ENCODE measurements at places on chromosomes 1 and 21.

- no peak for DNase-seq
Observed at GRCh38 chr21:35227786-35228185, 178.7 kb upstream of the RUNX1 start.

- peak; percentile 44 for DNase-seq
Observed at GRCh38 chr1:206039046-206039973, 13.7 kb upstream of the RHEX start.

DNA sequence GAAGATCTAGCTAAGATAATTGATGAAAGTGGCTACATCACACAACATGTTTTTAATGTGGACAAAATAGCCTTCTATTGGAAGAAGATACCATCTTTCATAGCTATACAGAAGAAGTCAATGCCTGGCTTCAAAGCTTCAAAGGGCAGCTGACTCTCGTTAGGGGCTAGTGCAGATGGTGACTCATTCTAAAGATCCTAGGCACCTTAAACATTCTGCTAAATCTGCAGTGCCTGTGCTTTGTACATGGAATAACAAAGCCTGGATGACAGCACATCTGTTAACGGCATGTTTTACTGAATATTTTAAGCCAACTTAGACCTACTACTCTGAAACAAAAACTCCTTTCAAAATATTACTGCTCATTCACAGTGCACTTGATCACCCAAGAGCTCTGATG is 65.6 kb upstream of the USP24 start:
- DNase-seq: no peak

DNA sequence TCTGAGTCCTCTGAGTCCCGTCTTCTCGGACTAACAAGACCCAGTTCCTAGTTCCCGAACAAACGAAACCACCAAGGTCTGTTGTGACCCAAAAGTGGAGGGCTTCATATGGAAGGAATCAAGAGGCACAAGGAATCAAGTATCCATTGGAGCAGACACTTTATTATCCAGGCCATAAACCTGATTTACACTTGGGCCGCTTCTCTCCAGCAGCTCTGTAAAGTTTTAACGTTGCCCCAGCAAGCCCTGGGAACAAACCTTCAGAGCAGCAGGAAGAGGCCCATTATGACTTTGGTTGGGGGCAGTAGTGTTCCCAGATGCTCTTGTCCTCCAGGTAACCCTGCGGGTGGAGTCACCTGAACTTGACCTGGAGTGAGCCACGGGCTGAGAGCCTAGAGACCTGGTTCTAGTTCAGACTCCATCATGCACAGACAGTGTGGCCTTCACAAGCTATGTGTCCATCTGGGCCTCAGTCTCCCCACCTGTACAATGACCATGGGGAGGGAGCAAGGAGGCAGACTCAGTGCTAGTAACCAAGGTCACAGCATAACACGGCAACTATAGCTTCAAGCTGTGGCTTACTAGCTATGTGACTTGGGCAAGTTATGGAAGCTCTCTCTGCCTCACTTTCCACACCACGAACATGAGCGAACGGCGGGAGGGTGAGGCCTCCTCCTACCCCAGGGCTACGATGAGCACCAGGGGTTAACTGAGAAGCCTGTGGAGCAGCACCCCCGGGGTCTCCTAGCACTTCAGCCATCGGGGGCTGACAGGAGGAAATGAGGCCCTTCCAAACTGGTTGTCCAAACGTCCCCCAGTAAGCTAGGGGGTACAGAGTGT is 95.7 kb downstream of the GLIS1 start:
- DNase-seq: peak; percentile 75

Measured in renal pelvis (tissue), 12 donors.